Ammon's horn (tissue), 1 donor: ENCODE measurements at places on chromosomes 12 and 14.

- DNase-seq: peak; percentile 38
Measured at GRCh38 chr14:91573894-91574837, 64.1 kb upstream of the PPP4R3A start.

GRCh38 chr12:119375883-119376190, 41.3 kb downstream of the CCDC60 start:
- no peak for DNase-seq

DNA sequence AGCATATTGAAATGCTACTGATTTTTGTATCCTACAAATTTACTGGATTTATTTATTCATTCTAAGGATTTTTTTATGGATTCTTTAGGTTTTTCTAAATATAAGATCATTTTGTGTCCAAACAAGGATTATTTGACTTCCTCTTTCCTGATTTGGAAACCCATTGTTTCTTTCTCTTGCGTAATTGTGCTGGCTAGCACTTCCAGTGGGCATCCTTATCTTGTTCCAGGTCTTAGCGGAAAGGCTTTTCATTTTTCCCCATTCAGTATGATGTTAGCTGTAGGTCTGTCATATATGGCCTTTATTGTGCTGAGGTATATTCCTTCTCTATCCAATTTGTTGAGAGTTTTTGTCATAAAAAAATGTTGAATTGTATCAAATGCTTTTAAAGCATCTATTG, 57.2 kb upstream of the RHOJ start:
- DNase-seq: no peak

- DNase-seq: no peak
Measured at GRCh38 chr14:51938137-51938536, 51.2 kb upstream of the RTRAF start.

DNA sequence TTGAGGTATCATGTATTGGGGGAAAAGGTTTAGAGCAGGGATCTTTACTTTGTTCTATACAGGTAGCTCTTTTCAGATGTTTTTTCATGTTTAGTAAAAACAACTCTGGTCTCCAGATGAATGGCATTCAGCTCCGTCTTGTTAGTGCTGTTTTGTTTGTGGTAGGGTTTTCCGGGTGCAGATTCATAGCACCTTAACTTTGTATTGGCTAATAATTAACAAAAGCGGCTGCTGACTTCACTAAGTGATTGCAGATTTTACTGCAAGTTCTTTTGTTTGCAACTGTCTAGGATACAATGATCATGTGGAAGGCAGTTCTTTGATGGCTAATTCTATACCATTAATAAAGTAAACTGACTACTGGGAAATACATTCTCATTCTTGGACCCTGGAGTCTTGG, 32.2 kb upstream of the BHLHE41 start:
- DNase-seq: no peak

DNA sequence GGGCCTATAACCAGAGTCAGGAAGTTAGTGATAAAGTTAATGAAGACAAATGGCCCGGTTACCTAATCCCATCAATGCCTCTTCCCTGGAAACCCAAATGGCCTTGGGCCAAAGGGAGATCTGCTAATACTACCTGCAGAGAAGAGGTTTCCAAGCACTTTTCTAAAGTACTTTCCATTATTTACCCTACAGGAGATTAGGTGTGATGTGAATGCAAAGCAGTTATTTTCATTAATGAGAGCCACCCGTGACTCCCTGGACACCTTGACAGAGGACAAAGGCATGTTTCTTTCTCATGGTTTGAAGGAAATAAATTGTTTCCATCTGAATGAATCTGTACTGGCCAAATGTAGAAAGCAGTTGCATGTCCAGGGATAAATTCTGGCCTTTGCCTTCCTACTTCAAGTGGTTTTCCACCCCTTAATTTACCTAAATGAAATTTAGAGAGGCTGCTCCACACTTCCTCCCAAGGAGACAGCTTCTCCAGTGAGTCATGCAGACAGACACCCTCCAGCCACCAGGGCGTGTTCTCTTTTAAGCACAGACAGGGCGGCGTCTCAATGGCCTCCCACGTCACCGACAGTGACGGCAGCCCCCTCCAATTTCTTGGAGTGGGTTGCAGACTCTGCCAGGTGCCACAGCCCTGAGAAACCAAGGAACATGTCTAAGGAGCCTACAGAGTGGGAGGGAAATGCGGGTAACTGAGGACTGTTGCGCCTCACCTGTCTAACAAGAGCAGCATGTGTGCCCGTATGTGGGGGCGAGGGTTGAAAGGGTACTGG, 43.9 kb upstream of the GNPNAT1 start:
- DNase-seq: no peak

GRCh38 chr12:95178136-95178535, 39.1 kb downstream of the FGD6 start:
- no peak for DNase-seq

DNA sequence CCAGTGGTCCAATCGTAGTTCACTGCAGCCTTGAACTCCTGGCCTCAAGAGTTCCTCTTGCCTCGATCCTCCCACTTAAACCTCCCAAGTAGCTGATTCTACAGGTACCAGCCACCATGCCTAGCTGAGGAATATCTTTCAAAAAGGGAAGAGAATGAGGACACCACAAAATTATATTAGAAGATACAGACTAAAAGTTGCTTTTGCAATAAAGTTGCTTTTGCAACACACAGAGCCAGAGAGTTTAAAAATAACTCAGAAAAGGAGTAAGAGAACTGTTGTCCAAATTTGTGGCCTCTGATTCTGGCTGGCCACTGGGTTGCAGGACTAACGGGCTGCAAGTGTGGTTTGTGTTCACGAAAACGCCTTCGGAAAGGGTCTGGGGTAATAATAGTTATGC, 19.8 kb downstream of the TMEM253 start:
- DNase-seq: no peak

- DNase-seq: no peak
Measured at GRCh38 chr12:108381787-108382436, 42.8 kb upstream of the CMKLR1 start.

DNA sequence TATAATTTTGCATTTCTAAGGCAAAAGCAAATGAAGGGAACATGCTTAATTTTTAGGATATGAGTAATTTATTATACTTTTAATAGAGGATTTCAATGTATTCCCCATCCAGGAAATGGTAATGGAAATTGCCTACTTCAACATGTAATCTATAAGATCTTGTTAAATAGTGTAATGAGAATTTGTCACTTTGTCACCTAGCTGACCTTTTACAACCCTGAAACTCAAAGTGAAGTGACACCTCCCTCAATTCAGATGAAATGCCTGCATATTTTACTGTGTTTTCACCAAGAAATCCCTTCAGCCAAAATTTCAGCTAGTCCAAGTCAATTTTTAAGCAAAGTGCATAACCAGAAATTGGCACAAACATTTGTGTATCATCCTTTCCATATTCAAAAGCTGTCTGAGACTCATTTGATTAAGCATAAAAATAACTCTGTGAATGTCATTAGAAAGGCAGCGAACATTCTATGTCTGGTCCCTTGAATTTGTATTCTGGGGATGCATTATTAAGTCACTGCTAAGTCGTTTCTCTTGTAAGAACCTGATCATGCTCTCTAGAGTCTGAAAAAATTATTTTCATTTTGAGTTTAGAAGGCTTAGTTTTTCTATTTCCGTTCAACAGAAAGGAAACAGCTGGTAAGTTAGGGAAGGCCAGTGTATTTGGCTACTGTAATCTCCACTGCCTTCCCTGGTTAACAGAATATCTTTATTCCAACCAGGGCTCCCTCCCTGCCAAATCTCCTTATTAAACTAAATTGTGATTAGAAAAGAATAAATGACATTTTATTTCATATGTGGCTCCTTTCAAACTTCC, 100.8 kb downstream of the IGF1 start:
- no peak for DNase-seq

DNA sequence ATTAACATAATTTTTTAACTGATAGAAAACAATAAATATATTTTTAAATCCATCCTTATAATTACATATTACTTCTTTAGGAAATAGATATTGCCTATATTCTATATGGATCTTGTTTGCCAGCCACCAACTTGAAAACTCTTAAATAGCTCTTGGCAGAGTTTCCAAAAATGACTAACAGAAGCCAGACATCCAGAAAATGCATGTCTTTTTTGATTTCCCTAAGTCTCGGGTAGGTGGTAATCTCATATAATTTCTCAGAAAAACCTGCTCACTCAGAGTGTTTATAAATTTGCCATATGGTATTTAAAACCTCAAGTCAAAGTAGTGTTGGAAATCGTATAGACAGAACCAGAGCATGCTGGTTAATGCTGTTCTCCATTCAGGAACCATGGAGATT, 360.4 kb upstream of the FOXG1 start:
- DNase-seq: no peak

- DNase-seq: peak; percentile 34
Measured at GRCh38 chr14:50944647-50945413, 547 bp upstream of the PYGL start.

- peak; percentile 56 for DNase-seq
Measured at GRCh38 chr14:101980700-101981099, 16.3 kb downstream of the DYNC1H1 start.

DNA sequence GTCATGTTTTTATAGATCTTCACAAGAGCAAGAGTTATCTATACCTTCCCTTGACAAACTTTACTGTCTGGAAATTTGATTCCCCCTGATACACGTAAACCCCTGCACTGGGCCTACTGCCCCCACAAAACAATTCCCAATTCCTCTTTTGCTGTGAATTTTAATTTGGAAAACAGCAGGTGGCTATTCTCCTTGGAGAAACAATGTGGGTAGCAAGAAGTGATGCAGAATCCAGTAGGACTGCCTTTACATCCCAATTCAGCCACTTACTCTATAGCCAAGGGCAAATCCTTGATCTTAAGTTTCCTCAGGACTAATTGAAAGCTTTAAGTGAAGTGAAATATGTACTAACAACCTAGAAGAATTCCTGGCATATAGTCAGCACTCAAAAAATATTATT, 129.3 kb downstream of the ACSS3 start:
- no peak for DNase-seq

DNA sequence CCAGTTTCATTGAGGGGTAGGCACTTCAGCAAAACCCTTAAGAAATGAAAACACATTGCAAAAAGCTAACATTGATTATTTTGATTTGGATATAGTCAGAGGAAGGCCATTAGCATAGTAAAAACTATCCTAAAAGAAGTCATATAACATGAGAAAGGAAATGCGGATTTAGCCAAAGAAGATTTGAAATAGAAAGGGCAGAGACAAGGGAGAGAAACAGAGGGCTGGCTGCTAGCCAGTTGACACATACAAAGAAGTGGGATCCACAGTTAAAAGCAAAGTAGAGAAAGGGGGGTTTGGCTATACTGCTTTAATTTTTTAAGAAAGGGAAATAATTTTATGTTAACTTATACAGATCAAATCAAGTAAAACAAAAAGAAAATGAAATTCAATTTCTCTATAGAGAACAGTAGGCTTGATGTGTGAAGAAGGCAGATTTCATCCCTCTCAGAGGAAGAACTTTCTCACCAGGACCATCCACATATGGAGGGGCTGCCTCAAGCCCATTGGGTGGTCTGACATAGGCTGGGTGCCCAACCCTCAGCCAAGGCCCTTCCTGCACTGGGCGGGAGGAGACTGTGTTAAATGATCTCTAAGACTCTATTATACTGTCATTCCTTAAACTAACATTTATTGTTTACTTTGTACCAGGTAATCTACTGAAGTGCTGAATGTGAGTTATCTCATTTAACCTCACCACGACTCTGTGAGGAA, 420.3 kb downstream of the CCDC91 start:
- no peak for DNase-seq

DNA sequence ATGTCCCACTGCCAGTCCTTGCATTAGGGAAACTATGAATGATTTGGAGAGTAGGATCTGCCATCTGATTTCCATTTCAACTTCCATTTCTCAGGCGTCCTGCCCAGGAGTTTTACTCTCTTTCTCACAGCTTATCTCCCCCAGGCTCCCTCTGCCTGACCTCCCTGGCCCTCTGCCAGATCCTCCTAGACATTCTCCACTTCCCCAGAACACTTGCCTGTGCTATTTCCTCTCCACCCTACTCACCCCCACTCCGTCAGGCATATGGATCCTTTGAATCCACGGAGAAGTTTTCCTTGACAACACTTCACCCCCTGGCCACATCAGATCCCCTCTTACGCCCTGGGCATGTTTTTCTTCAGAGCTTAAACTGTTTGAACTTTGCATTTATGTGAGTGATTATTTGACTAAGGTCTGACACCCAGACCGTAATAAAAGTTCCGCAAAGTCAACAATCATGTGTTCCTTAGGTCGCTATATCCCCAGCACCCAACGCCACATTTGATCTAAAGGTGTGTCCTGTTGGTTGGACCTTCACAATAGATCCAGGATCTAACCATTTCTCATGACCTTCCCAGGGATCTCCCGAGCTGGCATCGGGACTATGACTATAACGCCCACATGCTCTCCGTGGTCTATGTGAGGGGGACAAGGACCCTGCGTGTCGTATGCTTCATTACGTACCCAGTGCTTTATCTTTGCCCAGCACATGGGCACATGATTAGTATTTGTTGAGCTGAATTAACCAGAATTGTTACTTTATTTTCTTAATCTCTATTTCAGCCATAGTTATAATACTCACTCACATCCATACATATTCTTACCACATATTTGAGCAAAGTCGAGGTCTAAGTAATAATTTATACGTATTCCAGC, 255.8 kb upstream of the FOXN3 start:
- DNase-seq: peak; percentile 20

DNA sequence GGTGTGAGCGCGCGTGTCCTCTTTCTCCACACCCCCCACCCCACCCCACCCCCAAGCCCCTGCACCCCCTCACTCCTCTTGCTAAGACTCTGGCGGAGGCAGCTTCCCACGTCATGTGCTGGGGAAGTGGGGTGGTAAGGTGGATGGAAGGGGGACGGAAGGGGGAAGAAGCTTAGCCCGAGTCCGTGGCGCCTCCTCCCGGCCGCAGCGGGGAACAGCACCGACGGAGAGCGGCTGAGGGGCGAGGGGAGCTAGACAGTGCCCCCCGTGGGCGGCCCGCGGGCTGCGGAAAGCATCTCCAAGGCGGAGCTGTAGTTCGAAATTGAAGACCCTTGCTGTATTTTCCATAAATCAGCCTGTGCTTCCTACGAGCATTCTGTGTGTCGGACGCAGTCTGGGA, 588 bp upstream of the GRIN2B start:
- DNase-seq: no peak

DNA sequence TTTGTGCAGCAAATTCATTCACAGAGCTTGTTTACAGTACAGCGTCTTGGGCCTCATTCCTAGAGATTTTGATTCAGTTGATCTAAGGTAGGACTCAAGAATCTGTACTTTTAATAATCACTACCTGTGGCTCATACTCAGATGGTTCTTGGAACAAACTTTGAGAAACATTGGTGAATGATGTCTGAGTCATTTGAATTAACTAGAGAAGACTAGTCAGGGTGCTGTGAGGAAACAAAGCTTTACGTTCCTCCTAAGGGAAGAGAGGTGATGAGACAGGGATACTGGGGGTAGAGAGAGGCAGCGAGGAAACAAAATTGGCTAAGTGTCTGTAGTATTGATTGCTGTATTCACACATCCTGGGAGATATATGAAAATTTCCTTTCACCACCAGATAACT, 109.4 kb downstream of the SLC15A5 start:
- no peak for DNase-seq

GRCh38 chr12:108515916-108516315, 839 bp downstream of the FICD start:
- DNase-seq: no peak

- DNase-seq: no peak
Measured at GRCh38 chr14:65560340-65561027, 148.0 kb downstream of the FUT8 start.

- DNase-seq: no peak
Measured at GRCh38 chr14:24092110-24092504, 2.0 kb upstream of the PCK2 start.
